Left kidney (tissue), 8 donors: ENCODE measurements at places on chromosomes 12 and 14. TPM values are rescaled to one million over a fixed set of nuclear protein-coding genes. Genes with fewer than 3 reads are reported as not detected.
A peak's percentile ranks its signal among the peaks of the same experiment; 100 is the strongest.

The FMNL3 gene
- 46.3 TPM for polyA plus RNA-seq

The ISM2 gene
- 2.5 TPM for polyA plus RNA-seq

The ATN1 gene
- 109 TPM for polyA plus RNA-seq

The RDH12 gene
- polyA plus RNA-seq = 0.71 TPM

The GLI1 gene
- polyA plus RNA-seq = 23.9 TPM

The GPD1 gene
- polyA plus RNA-seq = 68.6 TPM

The SERPINA10 gene
- polyA plus RNA-seq = 0.23 TPM

GRCh38 chr14:100239211-100239839 lies 381 bp downstream of the YY1 start:
- DNase-seq = no peak

- DNase-seq = no peak
These were observed 12.6 kb downstream of the RCOR1 start for GRCh38 chr14:102605029-102605428.

GRCh38 chr14:95208598-95208997 lies 51.3 kb upstream of the DICER1 start:
- DNase-seq = no peak

DNA sequence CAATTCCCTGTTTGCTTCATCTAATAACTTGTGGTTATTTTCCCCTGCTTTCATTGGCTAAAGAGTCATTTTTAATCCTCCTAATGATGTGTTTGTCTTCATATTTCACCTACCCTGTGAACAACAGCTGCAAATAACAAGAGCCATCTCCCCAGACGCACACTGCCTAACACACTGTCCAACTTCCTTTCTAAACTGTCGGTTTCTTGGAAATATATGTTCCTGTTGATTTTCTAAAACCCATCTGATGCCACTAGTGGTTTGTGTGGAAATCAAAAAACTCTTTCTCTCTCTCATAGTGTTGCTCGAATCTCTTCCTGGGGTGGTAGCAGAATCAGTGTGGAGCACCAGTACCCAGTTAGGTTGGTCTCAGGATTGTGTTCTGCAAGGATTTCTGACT lies 226.9 kb downstream of the EPS8 start:
- no peak for DNase-seq

- no peak for DNase-seq
These were observed 841 bp downstream of the GLI1 start for GRCh38 chr12:57460468-57460784.

DNA sequence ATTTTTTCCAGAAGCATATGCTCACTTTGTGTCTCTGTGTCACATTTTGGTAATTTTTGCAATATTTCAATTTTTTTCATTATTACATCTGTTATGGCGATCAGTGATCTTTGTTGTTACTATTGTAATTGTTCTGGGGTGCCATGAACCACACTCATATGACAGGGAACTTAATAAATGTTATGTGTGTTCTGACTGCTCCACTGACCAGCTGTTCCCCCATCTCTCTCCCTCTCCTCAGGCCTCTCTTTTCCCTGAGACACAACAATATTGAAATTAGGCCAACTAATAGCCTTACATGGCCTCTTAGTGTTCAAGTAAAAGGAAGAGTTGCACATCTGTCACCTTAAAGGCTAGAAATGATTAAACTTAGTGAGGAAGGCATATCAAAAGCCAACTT lies 46.0 kb downstream of the SCN8A start:
- DNase-seq = no peak

DNA sequence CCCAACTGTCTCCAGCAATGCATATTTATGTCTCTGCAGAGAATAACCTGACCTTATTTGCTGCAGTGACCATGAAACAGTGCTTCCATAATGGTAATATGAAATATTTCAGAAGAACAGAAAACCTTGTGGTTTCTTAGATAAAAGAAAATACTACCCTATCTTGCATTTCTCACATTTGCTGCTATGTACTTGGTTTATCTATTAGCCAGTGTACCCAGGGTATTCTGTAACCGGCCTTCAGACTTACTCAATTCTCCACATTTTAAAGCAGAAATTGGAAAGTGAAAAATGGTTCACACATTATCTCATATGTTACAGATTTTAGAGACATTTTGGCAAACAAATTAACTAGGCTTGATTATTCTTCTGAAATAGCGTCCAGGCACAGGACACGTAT lies 57.9 kb upstream of the CCDC91 start:
- no peak for DNase-seq

DNA sequence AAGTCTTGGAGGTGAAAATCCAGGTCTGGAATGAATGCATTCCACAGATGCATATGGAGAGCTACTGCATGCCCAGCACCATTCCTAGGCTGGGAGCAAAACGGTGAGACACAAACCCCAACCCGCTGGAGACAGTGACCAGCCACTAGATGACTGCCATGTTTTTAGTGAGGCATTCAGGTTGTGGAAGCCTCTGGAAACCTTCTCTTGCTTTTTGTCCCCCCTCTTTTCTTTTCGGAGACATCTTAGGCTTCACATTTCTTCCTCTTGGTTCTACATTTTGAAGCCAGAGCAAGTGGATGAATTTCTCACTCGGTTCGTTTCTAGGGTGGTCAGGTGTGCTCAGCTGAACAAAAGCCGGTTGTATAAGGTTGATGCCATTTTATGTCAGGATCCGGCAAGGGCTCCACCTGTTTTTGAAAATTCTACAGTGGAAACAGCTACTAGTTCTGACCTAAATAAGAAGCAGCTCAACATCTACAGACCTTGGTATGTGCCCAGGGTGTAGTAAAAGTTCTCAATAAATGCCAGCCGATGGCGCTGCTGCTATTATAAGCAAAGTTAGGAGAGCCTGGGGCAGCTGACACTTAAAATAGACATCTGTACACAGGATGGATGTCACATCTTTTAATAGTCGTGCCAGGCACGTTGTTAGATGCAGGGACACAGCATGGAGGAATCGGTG lies 1.8 kb upstream of the ZNF839 start:
- DNase-seq = no peak

DNA sequence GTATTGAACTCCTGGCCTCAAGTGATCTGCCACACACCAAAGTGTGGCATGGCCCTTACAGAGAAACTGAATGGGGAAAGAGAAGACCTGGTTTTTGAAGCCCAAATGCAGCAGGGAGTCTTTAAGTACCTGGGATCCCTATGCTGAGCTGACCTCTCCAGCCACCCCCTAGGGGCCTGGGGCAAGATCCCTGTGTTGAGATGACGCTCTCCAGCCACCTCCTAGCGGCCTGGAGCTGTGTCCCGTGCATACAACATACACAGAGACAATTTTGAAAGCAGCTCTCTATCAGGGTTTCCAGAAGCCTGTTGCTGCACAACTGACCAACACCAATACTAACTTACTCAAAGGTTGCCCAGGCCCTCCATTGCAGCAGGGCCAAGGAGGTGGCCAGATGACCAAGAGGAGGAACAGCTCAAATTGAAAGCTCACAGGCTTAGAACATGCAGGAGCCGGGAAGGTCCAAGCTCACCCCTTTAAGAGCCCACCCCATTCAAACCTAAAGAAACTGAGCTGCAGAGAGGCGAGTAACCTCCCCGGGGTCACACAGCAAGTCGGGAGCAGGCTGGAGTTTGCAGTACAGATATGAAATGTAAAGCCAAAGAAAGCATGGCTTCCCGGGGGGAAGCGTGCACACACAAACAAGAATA lies 31.5 kb downstream of the TTC7B start:
- DNase-seq = no peak

DNA sequence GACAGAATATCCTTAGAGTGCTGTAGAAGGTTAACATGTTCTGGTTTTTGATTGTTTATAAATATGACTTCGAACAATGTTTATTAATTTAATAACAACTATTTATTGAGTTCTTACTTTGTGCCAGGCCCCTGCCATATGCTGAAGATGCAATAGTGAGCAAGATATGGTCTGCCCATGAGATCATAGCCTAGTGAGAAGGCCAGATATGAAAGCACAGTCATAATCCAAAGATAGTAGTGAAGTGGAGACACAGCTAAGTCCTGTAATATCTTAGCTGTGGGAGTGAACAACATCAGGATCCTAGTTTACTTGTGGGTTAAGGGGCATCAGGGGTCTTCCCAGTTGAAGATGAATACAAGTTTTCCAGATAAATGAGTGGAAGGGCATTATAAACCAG lies 189.4 kb upstream of the FBXO33 start:
- no peak for DNase-seq

- DNase-seq = no peak
These were observed 17.4 kb upstream of the DRAM1 start for GRCh38 chr12:101859664-101860607.

- no peak for DNase-seq
These were observed 325.7 kb downstream of the CEP128 start for GRCh38 chr14:80615831-80616230.

- DNase-seq = no peak
These were observed 1142.1 kb downstream of the FLRT2 start for GRCh38 chr14:86672080-86672479.

- DNase-seq = no peak
These were observed 209.6 kb upstream of the KRR1 start for GRCh38 chr12:75720812-75721641.

DNA sequence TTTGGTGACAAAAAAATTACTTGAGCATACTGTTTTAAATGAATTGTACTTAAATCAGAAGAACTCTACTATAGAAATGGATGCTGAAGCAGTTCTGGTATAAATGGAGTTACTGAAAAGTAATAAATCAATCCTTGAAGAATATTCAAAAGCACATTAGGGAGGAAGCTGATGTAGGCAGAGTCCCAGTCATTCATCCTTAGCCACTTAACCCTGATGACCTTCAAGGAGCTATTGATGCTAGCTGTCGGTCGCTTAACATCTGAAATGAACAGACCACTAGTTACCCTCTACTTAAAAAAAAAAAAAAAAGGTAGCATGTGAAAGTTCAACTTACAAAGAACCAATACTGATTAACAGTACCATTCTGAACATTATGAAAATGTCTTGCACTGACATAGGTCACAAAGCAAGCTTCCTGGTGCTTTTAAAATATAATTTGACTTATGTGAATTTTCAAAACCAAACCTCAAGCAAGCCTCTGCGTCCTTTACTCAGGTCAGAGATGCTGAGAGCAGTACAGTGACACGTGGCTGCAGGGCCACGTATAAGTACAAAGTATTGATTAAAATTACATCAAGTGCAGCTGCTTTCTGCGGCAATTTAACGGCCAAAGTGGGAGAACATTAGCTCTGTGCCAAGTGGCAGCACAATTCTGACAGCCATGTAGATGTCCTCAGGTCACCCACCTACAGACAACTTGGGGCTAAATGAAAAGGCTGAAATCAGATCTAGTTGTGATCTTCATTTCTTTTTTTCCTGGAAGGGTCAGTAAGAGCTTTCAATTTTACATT lies 18.1 kb downstream of the PPM1H start:
- no peak for DNase-seq

DNA sequence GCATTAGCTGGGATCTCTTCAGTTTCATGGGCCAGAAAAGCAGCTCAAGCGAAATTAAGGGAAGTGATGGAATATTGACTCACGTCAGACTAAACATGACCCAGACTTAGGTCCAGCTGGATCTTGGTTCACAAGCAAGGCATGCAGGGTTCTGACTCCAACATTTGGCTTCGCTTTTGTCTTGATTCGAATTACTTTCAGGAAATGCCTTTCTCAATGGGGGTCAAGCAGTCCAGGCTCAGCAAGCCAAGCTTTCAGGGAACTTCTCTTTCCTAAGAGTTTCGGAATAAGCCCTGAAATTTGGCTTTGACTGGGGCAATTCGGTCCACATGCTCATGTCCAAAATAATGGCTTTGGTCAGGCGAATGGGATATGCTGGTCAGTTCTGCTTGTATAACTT lies 678.7 kb upstream of the TMEM132C start:
- no peak for DNase-seq

GRCh38 chr12:32777691-32778175 lies 22.0 kb upstream of the YARS2 start:
- DNase-seq = no peak

DNA sequence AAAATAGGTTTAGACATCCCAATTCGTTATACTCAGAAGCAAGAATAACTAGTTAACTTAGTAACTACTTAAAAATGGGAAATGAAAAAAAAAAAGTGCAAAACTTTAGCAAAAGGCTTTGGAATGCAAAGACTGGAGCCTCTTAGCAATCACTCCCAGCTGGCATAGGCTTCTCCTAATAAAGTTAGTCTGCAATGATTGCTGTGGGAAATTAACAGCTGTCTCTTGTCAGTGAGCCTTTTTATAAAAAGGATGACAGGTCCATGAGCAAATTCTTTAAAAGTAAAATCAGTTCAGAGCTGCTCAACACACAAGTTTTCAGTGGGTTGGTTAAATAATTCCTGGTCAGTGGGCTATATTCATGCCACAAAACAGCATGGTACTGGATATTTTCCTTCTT lies 7.4 kb upstream of the SYCP3 start:
- peak; percentile 5 for DNase-seq

DNA sequence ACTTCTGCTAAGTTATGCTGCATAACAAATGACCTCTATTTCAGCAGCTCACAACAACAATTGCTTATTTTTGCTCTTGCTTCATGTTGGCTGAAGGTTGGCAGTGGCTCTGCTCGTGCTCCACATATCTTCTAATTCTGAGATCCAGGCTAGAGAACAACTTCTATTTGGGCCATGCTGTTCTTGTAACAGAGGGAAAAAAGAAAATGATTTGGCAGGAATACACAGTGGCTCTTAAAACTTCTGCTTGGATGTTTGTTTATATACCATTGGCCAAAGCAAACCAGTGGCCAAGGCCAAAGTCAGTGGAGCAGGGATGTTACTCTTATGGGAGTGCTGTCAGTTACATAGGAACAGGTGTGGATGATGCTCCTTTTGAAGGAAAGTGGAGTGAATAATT lies 32.1 kb downstream of the GPHN start:
- DNase-seq = no peak

GRCh38 chr12:40144023-40144422 lies 38.1 kb upstream of the SLC2A13 start:
- DNase-seq = no peak

GRCh38 chr14:80958226-80958625 lies 2.8 kb downstream of the TSHR start:
- no peak for DNase-seq
